ENCODE measurements at places on chromosomes 2 and 18.

DNA sequence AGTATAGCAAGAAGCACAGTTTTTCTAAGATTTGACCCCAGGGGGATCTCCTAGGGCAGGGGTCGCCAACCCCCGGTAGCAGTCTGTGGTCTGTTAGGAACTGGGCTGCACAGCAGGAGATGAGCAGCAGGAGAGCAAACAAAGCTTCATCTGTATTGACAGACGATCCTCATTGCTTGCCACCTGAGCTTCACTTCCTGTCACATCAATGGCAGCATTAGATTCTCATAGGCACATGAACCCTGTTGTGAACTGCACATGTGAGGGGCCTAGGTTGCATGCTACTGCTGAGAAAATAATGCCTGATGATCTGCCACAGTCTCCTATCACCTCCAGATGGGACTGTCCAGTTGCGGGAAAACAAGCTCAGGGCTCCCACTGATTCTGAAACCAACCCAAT lies 136.2 kb downstream of the RGPD3 start:
- no peak for DNase-seq

DNA sequence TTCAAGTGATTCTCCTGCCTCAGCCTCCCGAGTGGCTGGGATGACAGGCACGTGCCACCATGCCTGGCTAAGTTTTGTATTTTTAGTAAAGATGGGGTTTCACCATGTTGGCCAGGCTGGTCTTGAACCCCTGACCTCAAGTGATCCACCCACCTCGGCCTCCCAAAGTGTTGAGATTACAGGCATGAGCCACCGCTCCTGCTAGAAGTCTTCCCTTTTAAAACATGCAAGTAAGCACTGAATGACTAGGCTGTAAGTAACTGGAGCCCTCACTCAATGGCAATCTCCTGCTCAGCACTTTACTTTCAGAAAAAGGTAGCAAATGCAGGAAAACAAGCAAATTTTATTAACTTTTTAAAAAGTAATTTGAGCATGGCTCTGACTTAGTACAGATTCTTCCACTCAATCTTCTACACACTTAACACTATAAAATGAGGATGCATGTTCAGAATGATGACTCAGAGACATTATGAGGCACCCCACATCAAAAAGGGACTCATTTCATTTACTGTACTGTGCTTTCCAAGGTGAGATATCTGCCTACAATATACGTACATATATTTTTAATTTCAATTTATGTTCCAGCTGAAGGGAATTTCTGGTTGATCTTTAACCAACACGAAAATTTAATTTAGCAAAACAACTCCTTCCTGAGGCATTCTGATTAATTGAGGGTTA lies 6.6 kb upstream of the NCK2 start:
- no peak for DNase-seq

- no peak for DNase-seq
These were observed 16.9 kb upstream of the COL6A3 start for GRCh38 chr2:237430861-237431260.

GRCh38 chr18:60292186-60292585 lies 80.4 kb downstream of the MC4R start:
- no peak for DNase-seq

DNA sequence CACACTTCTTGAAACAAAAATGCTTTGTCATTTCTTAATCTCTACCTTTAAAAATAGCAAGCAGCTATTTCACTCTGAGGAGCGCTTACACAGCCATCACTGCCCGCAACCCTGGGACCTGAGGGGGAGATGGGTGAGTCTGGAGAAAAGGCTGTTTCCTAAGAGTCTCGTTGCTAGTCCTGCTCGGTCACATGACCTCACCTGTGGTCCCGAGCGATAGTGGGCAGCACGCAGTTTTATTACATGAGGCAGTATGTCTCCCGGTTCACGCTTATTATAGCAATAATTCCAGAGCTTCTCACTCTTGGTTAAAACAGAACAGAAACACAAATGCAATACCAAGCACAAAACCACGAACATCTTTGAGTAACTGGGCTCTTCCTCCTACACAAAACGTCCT lies 105.3 kb downstream of the ZNF516 start:
- DNase-seq, result no peak

DNA sequence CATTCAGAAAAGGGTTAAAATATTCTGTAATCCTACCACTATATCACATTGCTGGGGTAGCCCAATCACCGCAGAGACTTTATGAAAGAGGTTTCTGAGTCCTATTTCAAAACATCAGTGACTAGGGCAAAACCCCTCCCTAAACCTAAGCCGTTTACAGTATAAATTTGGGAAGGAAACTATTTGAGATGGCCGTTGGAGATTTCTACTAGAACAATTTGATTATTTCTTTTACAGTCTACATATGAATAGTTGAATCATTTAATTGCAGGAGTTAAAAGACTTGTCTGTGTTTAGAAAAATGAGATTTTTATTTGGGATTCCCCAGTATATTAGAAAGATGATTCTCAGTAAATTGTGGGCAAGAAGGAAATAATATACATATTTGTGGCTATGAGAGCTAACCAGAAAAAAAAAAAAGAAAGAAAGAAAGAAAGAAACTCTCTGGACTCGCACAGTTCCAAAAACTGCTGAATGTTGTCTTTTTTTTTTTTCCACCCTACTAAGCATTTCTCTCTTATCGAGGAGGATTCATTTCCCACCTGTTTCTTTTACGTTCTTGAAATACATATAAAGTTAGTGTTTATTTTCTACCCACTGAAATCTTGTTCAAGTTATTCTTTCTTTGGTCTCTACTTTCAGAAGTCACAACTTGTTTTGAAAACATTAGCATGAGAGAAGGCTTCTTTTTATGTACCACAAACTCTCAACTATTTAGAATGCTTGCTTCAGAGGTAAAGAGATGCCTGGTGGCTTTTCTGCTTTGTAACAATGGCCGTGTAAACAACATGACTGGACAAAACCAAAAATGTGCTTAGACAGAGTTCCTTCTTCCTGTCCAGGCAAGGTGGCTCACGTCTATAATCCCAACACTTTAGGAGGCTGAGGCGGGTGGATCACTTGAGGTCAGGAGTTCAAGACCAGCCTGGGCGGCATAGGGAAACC lies 65.9 kb downstream of the BCL2 start:
- no peak for DNase-seq

All from germinal center (tissue), 1 donor.